ENCODE measurements at places on chromosomes 1 and 21.

DNA sequence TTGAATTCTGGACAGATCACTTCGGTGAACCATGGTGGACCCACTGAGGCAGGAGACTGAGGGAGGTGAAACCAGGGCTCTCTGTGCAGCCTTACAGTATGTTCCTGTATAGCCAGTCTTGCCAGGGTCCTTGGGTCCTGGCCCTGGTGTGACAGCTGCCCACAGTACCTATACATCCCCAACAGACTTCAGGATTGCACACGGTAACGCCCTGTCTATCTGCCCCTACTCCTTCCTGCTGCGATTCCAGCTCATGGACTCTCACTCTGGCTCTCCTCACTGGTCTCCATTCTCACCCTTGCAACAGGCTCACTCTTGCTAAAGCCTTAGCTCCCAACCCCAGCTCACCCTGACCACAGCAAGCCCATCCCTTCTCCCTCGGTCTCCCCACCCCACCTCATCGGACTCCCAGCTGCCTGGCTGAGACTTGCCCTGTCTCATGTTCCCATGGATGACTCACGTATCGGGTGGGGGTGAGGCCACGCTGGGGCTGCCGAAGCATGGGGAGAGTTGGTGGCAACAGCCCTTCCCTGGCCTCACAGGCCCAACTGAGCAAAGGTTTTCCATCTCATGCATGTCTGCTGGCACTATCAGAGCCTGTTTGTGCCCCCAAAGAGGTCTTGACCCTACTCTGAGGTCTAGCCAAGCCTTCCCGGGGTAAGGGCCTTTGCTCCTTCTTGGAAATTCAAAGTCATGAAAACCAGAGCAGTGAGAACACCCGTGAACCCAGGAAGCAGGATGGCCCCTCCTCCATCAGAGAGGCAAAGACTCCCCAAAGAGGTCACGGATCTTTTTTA is 7.1 kb downstream of the PHLDA3 start:
- no peak for DNase-seq

DNA sequence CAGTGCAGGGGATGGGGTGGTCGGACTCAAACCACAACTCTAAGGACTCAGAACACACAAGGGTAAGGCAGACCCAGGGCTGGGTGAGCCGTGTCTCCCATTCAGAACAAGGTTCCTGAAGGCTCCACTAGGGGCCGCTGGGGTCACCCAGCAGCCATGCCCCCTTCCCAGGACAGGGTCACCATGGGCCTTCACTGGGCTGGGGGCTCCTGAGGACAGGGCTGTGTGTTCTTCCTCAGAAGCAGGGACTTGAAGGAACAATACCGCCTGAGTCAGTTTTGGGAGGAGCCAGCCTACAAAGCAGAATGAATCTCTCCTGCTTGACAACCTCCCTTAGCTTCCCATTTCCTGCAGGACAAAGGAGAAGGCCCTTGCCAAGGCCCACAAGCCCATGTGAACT is 15.4 kb downstream of the RIMS3 start:
- no peak for DNase-seq

GRCh38 chr1:161091093-161091492 is 1.7 kb upstream of the NECTIN4 start:
- DNase-seq, result no peak

GRCh38 chr1:218674280-218674773 is 329.2 kb downstream of the TGFB2 start:
- no peak for DNase-seq

- no peak for DNase-seq
These were observed 120.0 kb downstream of the LRIG2 start for GRCh38 chr1:113192980-113193379.

- DNase-seq, result no peak
These were observed 47.6 kb downstream of the TRIM11 start for GRCh38 chr1:228358764-228359612.
